ENCODE measurements at places on chromosomes 6 and 20.

GRCh38 chr6:148548065-148548748 is 198.6 kb upstream of the UST start:
- DNase-seq = no peak

GRCh38 chr6:121260651-121261102 is 73.6 kb downstream of the TBC1D32 start:
- no peak for DNase-seq

DNA sequence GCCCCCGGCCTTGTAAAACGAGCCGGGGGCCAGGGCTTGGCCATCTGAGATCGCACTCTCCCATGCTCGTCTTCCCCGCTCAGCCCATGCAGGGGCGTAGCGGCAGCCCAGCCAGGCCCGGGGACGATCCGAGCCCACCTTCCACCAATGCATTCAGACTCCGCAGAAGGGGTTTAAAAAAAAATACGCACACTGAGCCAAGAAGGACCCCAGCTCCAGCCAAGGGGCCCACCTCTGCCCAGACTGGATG is 320 bp downstream of the GSTA4 start:
- DNase-seq = no peak

DNA sequence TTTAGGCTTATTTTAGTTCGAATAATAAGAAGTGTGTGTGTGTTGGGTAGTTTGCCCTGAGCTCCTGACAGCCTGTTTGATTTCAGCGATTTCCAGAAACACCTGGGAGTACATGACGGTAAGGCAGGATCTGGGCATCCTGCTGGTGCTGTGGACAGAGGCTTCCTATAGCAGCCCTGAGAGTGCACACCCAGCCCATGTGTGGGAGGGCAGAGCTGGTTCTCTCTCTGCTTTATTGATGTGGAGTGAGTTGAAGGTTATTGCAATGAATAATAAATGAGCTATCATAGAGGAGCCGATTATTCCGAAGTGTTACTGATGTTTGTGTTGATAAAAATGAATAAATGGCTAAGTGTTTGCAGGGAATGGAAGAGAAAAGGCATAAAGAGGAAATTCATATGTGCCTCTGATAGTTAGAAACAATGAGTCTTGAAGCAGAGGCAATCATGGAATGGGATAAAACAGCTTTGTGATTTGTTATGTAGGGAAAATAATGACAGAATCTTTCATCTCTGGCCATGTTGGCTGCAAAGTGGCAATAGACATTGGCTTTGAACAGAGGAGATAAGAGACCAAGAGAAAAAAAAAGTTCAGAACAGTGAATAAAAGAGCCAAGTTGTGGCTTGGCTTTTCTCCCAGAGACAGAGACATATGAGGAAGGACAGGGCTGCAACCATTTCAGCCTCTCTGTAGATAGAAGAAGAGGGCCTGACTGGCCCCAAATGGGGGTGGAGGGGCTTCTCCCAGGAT is 166.2 kb upstream of the CHD6 start:
- DNase-seq = no peak

GRCh38 chr6:13248053-13248452 is 80.3 kb downstream of the TBC1D7 start:
- DNase-seq = no peak

DNA sequence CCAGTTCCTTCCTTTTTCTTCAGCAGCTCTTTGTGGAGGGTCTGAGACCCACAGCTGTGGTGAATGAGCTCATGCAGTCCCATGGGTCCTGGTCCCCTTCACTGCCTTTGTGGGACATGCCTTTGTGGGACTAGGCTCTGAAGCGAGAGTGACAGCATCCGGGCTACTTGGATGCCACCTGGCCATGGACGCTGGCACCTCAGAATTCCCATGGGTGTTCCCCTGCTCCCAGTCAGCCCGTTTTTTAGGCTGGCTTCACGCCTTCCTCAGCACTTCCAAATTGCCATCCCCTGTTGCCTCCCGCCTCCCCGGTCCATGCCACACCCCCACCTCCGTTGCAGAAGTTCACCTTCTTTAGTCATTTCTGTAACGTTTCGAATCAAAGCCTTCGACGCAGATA is 45.1 kb downstream of the RAMACL start:
- no peak for DNase-seq

DNA sequence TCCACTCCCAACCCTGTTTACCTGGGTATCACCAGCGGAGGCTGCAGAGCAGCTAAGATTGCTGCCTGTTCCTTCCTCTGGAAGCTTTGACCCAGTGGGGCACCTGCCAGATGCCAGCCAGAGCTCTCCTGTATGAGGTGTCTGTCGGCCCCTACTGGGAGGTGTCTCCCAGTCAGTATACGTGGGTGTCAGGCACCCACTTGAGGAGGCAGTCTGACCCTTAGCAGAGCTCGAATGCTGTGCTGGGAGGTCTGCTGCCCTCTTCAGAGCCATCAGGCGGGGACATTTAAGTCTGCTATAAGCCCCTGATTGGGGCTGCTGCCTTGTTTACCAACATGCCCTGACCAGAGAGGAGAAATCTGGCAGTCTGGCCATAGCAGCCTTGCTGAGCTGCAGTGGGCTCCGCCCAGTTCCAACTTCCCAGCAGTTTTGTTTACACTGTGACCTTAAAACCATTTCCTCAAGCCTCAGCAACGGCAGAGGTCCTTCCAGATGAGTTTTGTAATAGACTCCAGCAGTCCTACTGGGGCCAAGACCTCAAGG is 2.8 kb downstream of the RAET1E start:
- DNase-seq = peak; percentile 3

DNA sequence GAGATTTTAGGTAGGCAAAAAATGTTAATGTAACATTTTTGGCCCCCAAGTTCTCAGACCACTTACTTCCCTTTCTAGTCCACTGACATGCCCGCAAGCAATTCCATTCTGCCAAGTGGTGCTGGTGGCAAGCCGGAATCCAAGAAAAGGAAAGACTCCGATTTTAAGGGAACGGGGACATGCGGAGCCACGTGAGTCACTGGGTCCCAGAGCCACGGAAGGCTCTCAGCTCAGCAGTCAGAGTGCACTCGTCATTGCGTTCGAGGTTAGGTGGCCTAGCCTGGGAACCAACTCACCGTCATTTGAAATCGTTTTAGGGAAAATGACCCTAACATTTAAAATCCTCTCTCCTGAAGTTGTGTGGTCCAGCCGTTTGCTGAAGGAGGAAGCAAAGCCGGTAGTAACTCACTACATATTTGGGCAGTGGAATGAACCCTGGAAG is 711 bp upstream of the SIRT5 start:
- peak; percentile 53 for DNase-seq

DNA sequence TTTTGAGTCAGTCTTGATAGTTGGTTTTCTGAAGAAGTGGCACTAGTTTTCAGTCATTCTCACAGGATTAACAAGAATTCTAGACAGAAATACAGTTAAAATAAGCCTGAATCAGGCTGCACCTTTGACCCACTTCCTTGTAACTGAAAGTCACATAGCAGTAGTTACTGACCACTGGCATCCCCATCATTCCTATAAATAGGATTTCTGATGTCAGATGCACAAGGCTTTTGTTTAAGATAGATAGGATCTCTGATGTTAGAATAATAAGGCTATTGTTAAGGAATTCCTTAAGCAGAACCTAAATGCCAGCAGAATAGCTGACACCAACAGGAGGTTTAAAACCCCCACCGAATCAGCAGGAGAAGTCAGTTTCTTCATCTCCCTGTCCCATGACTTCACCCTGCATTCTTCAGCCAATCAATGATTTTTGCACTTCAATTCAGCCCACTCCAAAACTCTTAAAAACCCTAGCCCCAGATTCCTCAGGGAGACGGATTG is 30.6 kb upstream of the ZBTB24 start:
- DNase-seq = no peak

- DNase-seq = no peak
Measured at GRCh38 chr6:88573561-88573960, 389.9 kb downstream of the RNGTT start.

DNA sequence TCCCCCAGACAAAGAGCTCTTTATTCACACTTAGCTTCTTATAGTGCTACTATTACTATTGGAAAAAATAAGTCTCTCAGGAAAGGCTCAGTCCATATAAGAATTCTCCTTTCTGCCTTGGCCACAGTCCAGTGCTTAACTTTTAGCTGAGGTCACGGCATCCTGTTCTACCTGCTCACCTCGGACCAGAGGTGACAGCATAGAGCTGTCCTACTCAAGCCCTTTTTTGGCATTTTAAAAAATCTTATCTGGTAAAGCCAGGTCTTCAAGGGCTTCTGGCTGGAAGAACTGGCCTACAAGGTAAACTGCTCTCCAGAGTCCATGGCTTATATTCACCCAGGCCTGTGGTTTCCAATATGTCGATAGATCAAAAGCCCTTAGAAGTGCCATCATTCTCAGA is 109.7 kb downstream of the RCAN2 start:
- no peak for DNase-seq
